Stimulated activated CD4-positive, alpha-beta T cell treated with anti-CD3 and anti-CD28 coated beads, Interleukin-2, amount 100 ng/mL, for 48 hours (primary cell): ENCODE measurements at places on chromosomes 1 and 21.

GRCh38 chr1:161217831-161218230, 2.7 kb downstream of the FCER1G start:
- DNase-seq: no peak

DNA sequence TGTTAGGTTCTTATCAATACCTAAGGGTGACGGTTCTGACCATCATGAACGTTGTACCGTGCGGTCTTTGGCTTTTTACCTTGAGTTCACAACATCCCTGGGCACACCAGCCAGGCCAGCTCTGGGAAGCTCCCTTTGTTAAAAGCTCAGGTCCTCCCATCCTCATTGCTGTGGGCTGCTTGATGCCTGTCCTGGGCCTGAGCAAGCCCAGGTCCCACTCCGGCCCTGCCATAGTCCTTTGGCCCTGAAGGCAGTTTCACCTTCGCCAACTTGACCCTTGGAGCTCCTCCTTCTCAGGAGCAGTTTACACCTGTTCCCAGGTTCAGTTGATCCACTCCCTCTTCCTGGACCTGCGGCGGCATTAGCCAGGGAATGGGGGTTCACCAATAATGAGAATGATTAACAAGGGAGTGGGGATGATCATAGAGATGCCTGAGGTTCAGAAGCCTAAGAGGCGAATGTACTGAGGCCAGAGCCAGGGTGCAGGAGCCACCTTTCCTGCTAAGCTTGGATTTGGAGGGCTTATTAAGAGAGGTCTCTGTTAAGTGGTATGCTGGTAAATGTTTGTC, 40.2 kb downstream of the DHCR24 start:
- no peak for DNase-seq

GRCh38 chr21:44982558-44983250, 42.9 kb downstream of the SLX9 start:
- DNase-seq: no peak

- no peak for DNase-seq
Observed at GRCh38 chr1:9655836-9656235, 4.3 kb downstream of the PIK3CD start.

- no peak for DNase-seq
Observed at GRCh38 chr1:115782571-115783281, 14.2 kb upstream of the CASQ2 start.

- DNase-seq: no peak
Observed at GRCh38 chr1:183913567-183913993, 108.7 kb downstream of the RGL1 start.

- no peak for DNase-seq
Observed at GRCh38 chr1:197171531-197171930, 25.1 kb upstream of the ASPM start.

DNA sequence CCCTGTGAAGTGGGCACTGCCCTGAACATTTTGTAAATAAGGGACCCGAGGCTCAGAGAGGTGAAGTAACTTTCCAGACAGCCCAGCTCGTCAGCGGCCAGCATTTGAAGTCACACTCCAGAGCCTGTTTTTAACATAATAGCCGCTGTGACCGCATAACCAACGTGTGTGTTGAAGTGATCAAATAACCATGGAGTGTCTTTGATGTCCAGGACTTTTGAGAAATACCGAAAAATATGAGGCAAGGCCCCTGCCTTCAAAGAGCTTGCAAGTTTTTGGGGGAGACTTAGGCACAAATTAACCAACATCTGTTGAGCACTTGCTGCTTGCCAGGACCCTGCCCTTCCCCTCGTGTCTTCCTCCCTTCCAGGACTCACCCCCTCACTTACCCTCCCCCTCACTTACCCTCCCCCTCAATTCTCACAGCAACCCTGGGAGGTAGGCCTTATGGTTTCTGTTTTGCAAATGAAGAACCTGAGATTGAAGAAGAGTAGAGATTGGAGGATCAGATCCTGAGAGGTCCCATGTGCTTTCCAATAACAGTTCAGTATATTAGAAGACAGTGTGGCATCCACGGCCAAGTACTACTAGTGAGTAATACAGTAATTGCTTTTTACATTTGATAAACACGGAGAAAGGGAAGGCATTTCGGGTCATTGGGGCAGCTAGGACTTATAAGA, 1.3 kb upstream of the SLC16A1 start:
- DNase-seq: peak; percentile 27

- DNase-seq: no peak
Observed at GRCh38 chr1:166080967-166081870, 85.6 kb downstream of the FAM78B start.

GRCh38 chr1:245649666-245650065, 494.9 kb downstream of the KIF26B start:
- DNase-seq: no peak

DNA sequence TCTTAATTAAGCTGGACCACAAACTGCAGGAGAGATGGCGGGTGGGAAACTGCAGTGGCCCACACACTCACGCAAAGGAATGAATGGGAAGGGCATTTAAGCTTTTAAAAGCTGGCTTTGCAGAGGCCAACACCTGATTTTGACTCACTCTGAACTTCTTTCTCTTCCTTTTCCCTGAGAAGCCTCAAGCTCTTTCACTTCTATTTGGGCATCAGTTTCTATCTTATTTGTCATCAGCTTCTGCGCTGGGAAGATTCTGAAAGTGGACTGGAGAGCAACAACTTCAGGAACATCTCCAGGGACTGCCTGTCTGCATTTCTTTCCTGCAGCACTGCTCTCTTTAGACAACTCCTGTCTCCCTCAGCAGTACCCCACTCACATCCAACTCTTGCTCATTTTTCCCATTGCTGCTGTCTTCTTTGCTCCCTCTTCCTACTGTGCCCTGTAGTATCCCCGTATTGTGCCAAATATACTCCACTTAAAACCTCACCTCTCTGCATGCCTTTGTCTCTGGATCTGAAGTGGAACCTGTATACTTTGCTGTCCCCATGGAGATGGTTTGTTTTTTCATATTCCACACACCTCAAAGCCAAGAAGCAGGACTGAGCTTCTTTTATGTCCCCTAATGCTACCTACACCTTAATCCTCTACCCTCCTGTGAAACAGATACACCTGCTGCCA, 143.3 kb upstream of the JUN start:
- no peak for DNase-seq

GRCh38 chr1:52159033-52159789, 17.3 kb downstream of the ZFYVE9 start:
- no peak for DNase-seq

DNA sequence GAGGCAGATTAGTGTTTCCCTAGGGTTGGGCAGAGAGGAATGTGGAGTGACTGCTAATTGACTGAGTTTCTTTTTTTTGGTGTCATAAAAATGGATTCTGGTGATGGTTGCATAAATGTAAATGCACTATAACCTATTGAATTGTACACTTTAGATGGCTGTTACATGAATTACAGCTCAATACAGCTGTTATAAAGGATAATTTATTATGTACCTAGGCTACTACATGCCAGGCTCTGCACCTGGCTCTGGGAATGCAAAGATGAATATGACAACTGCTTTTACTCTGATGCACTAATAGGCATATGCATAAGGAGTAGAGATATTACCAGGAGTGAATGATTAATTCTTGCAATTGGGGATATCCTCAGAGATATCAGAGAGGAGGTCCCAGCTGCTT, 345.3 kb downstream of the PTBP2 start:
- DNase-seq: no peak

DNA sequence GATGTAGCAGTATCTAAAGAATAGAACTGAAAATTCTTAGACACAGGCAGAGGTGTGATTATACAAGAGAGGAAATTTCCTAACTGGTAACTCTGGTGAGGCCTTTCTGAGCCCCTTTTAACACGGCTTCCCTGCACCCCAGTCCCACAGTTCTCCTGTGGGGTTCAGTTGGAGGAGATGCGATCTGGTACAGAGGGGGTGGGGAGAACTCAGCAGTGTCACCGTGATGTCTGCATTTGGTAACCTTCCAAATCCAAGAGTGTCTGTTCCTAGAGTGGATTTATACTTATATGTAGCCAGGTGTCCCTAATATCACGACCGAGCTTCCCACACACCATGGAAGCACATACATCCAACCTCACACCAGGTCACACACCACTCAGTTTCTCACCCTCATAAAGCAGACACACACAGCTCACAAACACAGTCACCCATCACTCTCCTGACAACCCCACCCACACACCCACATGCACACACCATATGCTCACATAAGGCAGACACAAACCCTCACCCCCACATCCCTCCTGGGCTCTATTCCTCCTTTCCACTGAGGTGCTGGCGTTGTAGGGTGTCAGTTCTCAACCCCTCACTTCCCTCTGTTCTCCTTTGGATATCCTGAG, 48.5 kb downstream of the RHBG start:
- DNase-seq: no peak

GRCh38 chr1:207579436-207579799, 65.5 kb upstream of the CR1L start:
- peak; percentile 8 for DNase-seq

DNA sequence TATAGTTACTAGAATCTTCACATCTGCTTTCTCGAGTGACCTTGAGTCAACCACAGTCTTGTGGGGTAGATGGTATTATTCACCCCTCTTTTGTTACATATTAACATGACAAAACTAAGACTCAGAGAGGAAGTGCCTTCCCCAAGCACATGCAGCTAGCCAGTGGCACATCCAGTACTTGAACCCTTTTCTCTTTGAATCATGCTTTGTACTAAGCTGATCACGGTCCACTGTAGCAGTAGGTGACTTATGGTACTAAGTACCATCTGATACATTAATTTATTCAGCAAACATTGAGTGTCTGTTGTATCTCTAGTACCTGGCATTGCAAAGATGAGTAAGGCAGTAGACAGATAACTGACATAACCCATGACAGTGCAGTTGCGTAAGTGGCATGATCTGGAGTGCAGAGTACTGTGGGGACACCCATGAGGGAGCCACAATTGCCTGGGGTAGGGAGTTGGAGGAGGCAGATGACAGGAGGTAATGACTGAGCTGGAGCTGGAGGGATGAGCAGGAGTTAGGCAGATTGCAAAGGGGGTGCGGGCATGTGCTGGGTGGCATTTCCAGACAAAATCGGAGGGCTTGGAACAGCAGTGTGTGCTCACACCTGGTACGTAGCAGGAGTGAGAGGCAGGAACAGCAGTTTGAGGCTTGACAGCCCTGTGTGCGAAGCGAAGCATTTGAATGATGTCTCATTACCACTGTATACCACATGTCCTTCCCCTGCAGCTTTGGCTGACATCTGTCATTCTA, 29.8 kb downstream of the UCK2 start:
- no peak for DNase-seq

GRCh38 chr1:55623311-55623710, 408.1 kb upstream of the USP24 start:
- no peak for DNase-seq

GRCh38 chr1:106620521-106620954, 435.9 kb upstream of the PRMT6 start:
- no peak for DNase-seq

DNA sequence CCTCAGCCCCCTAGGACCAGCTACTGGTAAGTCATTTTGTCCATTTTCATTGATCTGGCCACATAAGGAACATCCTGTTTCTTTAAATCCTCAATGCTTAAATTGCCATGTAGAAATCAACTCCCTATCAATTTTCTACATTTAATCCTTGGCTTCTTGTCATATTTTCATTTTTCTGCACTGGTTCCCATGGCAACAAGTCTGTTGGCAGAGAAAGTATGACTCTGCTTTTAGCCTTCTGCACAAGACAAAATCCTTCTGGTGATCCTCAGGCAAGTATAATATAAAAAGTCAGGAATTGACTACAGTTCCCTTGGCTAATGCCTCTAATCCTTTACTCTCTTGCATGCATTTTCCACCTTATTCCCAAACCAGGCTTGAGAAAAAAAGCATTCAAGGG, 65.0 kb downstream of the LRRC40 start:
- no peak for DNase-seq

DNA sequence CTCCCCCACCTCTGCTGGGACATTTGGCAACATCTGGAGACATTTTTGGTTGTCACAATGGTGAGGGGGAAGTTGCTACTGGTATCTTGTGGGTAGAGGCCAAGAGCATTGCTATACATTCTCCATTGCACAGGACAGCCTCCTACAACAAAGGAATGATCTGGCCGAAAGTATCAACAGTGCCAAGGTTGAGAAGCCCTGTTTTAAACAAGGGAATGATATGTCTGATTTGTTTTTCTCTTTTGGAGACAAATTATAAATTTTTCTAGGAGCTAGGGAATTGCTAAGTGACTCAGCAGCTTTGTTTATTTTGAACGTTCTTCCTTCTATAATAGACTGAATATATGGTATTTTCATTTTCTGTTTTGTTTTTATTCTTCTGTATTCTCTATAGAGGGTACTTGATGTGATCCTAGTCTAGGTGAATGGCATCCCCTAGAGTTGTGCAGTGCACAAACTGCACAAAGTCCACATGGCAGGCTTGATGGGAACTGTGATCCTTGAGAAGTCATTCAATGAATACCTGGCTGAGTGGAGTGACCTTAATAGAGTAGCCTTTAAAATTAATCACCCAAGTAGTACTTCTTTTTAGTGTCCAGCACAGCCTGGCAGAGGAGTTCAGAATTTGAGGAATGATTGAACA, 288.6 kb upstream of the USP24 start:
- DNase-seq: no peak

- no peak for DNase-seq
Observed at GRCh38 chr1:240737766-240738265, 125.9 kb upstream of the GREM2 start.

GRCh38 chr1:202365092-202365815, 16.8 kb downstream of the PPP1R12B start:
- DNase-seq: no peak

DNA sequence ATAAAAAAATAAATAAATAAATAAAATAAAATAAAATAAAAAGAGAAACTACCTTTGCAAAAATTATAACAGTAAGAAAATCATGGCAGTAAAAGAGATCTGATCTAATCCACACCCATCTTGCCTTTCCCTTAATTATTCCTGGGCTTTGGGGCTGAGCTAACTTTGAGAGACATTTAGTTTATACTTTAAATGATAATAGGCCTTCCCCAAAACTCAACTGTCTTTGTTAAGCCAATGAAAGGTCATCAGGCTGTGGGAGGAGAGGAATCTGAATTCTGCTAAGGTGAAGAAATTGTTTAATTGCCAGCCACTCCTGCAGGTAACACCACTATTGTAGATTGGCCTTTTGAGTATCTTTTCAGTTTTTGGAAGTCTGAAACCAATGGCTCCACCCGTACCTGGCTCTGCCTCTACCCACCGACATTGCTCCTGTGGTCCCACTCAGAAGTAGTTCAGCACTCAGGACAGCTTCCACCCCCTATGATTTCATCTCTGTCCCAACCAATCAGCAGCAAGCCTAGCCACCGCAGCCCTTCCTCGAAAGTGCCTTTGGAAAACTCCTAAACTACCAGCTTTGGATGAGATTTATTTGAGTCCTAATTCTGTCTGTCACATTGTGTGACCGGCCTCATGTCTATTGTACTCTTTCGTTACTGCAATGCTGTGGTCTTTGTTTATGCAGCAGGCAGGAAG, 23.0 kb upstream of the PNRC2 start:
- DNase-seq: no peak

DNA sequence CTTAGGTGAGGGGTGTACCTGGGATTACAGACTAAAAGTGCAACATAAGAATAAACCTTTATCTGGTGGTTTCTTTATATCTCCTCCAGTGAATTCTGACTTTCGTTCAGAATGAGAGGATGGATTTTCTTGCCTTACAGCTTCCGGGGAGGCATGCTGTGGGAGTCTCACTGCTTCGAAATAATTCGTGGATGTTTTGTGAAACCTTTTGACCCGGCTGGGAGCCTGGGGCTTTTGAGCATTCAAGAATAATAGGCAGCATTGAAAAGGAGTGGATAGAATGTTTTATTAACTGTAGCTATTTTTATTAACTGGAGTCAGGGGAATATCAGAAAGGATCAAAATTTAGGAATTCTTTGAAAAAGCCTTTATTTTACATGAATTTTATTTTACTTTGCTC, 149.1 kb downstream of the RWDD3 start:
- DNase-seq: no peak

GRCh38 chr1:108590957-108591356, 31.1 kb downstream of the EEIG2 start:
- no peak for DNase-seq
